ENCODE measurements at places on chromosomes 16 and 17. TPM values are rescaled to one million over a fixed set of nuclear protein-coding genes. Genes with fewer than 3 reads are reported as not detected.

The CCL7 gene
- polyA plus RNA-seq: not detected

The MGAT5B gene
- 1.7 TPM for polyA plus RNA-seq

The MBTPS1 gene
- 8.9 TPM for polyA plus RNA-seq

The SEPTIN1 gene
- polyA plus RNA-seq: not detected

The PRSS8 gene
- polyA plus RNA-seq: not detected

The SYT17 gene
- 8.5 TPM for polyA plus RNA-seq

The ABI3 gene
- polyA plus RNA-seq: not detected

The GDPD1 gene
- polyA plus RNA-seq: 139 TPM

The CLEC19A gene
- 4.4 TPM for polyA plus RNA-seq

The CYBC1 gene
- 4.6 TPM for polyA plus RNA-seq

The GINS2 gene
- polyA plus RNA-seq: not detected

The DOC2A gene
- polyA plus RNA-seq: 2.3 TPM

The ALOXE3 gene
- polyA plus RNA-seq: not detected

The STX1B gene
- 3.0 TPM for polyA plus RNA-seq

The HIC1 gene
- polyA plus RNA-seq: not detected

The KRT20 gene
- polyA plus RNA-seq: not detected
